GM03348 (cell line): ENCODE measurements at places on chromosomes 6 and 20.

- no peak for DNase-seq
Measured at GRCh38 chr20:10978713-10979112, 304.9 kb upstream of the JAG1 start.

- no peak for DNase-seq
Measured at GRCh38 chr20:8055096-8055495, 35.5 kb upstream of the TMX4 start.

DNA sequence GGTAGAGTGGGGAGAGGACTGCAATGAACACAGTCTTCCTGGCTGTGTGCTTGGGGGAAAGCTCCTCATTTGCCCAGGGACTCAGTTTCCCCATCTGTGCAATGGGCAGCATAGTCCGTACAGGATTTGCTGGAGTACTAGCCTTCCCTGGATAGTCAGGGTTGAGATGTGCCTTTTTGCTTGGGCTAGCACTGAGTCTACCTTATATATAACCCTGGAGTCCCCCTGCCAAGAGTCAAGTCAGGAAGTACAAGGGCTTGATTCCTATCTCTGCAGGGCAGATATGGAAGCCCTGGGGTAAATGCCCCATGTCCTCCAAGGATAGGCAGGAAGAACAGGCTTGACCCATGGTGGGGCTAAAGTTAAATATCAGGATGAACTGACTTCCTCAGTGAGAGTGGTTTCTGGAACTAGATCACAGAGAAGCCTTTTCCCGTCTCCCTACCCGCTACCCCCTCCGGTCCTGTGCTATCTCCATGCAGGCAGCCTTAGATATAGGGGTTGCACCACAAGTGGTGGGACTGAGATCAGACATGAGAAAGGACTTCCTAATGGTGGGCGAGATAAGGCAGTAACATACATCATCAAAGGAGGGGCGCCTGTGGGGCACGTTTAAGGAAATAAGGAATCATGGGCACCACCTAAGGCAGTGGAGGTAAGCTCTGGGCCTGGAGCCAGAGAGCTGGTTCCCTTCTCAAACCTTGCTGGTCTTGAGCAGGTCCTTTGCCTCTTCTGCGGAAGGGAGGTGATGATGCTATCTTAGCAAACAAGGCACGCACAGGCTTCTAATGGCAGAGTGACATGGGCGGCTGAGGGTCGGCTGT, 157.9 kb downstream of the MRPL14 start:
- DNase-seq, result no peak

- no peak for DNase-seq
Measured at GRCh38 chr6:93801101-93801847, 381.9 kb upstream of the EPHA7 start.

DNA sequence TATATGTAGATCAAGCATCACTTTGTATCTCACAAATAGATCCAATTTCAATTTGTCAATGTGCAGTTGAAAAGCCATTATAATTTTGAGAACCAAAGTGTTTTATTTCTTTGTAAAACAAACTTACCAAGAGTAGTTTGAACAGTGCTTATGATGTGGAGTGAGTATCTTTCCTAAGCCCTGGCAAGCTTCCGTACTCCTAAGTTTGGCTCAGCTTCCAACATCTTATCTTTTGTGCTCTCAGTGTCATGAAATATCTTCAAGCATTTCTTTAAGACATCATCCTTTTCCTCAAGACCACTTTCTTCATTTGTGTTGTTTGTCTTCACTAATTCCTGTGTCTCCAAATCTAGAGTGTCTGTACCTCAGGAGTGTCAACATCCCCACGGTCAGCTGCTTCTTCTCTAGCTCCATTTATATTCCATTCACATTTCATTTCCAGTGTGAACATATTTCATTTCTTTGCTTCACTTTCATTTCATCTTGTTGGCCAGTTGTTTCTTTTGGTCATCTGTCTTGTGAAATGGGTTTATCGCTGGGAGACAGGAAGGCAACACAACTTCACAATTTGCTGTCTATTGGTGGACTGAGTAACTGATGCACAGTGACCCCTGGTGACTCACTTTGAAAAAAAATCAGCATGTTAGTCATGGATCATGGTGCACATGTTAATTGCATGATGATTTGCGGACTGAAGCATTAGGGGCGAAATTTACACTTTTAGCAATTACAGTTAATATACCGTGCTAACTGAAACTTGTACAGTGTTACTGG, 36.9 kb downstream of the SLC24A3 start:
- DNase-seq, result no peak

GRCh38 chr6:44012078-44012493, 115.2 kb downstream of the MRPL14 start:
- peak; percentile 88 for DNase-seq

DNA sequence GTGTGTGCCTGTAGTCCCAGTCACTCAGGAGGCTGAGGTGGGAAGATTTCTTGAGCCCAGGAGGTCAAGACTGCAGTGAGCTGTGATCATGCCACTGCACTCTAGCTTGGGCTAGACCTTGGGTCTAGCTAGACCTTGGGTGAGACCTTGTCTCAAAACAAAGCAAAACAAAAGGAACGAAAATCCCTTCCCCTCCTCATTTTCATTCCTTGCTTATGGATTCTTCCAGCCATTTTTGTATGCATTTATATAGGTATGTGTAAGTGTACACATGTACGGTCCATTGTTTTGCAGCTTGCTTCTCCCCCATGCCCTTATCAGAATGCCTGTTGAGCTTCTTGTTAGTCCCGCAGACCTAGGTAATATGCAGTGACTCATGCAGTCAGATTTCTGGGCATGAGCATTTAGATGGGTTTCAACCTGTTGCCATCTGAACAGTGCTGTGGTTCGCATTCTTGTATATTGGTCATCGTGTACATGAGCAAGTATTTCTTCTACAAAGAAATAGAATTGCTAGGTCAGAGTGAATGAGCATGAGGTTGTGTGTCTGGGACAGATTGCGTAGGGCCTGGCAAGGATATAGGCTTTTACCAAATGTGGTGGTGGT, 73.2 kb downstream of the ATRN start:
- no peak for DNase-seq

DNA sequence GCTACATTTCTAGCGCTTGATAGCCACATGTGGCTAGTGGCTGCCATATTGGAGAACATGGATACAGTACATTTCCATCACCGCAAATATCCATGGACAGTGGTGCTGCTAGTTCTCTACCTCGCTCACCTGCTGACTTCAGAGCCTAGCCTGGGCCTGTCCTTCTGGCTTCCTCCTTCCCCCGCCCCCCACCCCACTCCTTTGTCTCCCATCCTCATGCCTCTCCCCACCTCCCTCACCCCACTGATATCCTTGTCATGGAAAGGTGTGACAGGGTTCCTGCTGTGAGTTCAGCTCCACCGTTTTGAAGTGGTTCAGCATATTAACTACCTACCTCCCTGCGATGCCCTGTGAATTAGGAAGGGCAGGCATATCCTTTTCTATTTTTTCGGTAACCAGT, 14.2 kb downstream of the NKX2-2 start:
- DNase-seq, result no peak

GRCh38 chr20:34437330-34437986, 74.4 kb downstream of the ITCH start:
- DNase-seq, result peak; percentile 48

DNA sequence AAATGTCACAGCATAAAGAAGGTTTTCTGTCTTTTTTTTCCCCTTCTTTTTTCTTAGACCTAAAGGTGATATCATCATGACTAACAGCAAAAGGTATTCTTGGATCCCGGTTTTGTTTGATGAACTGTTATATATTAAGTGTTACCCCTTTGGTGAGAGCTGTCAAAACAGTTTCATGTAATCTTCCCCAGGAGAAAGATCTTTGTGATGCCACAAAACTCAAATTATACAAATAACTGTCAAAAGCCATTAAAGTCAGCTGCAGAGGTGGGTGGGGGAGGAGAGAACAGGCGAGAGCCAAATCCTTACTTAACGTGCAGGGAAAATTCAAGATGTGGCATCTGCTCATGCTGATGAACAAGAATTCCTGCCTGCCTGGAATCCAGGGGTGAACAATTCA, 258.2 kb downstream of the BMP7 start:
- DNase-seq, result no peak

DNA sequence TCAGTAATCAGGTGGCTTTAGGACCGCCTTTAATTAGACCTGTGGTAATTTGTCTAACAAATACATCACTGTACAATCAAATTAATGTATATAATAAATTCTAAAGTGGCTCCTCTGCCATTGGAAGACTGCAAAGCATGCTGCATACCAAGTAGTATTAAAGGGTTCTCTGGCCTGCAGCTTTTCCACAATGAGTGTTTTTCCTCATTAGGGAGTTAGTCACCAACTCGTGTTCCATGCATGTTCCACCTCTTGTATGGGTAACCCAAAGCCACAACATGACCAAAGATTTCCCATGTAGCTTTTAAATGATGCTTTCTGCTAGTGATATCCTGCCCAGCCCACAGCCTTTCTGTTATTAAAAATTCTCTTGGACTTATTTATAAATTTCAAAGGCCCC, 218.7 kb downstream of the FUT9 start:
- no peak for DNase-seq

GRCh38 chr20:43844778-43845614, 69.7 kb upstream of the TOX2 start:
- peak; percentile 54 for DNase-seq

DNA sequence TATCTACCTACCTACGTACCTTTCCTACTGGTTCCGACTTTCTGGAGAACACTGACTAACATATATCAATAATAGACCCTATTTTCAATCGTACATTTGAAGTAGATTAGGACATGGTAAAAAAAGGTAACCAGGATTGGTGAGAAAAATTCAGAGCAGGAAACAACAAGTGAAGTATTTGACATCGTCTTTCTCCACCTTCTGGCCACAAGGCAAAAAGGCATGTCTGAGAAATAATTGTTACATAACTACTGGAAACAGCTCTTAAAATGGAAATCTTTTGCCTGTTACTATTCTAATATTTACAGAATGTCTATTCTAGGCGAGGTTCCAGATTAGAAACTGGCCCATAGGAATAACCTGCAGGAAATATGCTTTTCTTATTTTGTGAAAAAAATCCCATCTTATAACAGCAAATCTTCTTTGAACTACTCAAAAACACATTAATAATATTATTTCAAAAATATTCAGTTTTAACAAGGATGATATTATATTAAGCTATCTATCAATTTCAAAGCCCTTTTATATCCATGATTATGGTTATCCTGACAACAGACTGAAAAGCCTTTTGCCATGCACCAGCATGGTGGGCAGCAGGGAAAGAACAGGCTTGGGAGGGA, 80.8 kb downstream of the RCAN2 start:
- DNase-seq, result peak; percentile 57

- DNase-seq, result no peak
Measured at GRCh38 chr6:11847515-11848345, 69.1 kb upstream of the ADTRP start.

GRCh38 chr20:4470375-4470774, 251.3 kb upstream of the PRND start:
- DNase-seq, result peak; percentile 52

DNA sequence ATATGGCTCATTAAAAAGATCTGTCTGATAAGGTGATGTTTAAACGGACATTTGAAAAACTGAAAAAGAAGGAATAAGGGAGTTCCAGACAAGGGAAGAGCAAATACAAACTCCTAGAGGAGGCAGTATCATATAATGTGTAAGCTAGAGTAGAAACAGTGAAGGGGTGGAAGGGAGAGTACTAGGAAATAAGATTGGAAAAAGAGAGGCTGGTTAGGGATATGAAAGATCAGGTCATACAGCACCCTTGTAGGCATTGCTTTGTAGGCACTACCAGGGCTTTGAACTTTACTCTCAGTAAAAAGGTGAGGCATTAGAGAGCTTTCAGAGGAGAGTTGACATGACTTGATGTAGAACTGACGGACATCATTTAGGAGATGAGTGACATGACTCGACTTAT, 85.7 kb downstream of the MLIP start:
- no peak for DNase-seq

- DNase-seq, result no peak
Measured at GRCh38 chr6:2758980-2759379, 6.2 kb upstream of the WRNIP1 start.

DNA sequence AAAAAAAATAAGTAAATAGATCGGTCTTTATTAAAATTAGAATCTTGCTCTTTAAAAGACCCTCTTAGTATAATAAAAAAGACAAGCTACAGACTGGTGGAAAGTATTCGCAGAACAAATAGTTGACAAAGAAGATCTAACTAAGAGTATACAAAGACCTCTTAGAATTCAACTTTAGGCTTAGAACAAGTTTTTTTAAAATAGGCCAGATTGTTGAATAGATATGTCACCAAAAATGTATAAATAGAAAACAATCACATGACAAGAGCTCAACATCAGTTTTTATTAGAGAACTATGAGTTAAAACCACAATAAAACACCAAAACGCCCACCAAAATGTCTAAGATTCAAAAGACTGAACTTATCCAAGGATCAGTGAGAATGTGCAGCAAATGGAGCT, 632.7 kb upstream of the PTCHD4 start:
- no peak for DNase-seq

GRCh38 chr6:96420294-96420693, 101.3 kb upstream of the UFL1 start:
- DNase-seq, result no peak

- peak; percentile 89 for DNase-seq
Measured at GRCh38 chr20:38073307-38074071, 39.9 kb downstream of the RPRD1B start.

DNA sequence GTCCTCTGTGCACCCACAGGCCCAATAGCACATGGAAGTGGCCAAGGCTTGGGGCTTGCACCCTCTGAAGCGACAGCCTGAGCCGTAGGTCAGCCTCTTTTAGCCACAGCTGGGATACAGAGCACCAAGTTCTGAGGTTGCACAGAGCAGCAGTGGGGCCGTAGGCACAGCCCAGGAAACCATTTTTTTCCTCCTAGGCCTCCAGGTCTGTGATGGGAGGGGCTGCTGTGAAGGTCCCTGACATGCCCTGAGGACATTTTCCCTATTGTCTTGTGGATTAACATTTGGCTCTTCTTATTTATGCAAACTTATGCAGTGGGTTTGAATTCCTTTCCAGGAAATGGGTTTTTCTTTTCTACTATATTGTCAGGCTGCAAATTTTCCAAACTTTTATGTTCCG, 878.7 kb upstream of the MAN1A1 start:
- DNase-seq, result no peak

GRCh38 chr6:169975701-169976100, 224.3 kb downstream of the ERMARD start:
- no peak for DNase-seq

- DNase-seq, result no peak
Measured at GRCh38 chr6:42378536-42378935, 73.2 kb downstream of the TRERF1 start.

GRCh38 chr6:99668036-99668705, 61.5 kb downstream of the PRDM13 start:
- no peak for DNase-seq
